AG08395 (cell line): ENCODE measurements at places on chromosomes 6 and 20.

- DNase-seq, result no peak
These were observed 34.5 kb upstream of the FERMT1 start for GRCh38 chr20:6157345-6157744.

DNA sequence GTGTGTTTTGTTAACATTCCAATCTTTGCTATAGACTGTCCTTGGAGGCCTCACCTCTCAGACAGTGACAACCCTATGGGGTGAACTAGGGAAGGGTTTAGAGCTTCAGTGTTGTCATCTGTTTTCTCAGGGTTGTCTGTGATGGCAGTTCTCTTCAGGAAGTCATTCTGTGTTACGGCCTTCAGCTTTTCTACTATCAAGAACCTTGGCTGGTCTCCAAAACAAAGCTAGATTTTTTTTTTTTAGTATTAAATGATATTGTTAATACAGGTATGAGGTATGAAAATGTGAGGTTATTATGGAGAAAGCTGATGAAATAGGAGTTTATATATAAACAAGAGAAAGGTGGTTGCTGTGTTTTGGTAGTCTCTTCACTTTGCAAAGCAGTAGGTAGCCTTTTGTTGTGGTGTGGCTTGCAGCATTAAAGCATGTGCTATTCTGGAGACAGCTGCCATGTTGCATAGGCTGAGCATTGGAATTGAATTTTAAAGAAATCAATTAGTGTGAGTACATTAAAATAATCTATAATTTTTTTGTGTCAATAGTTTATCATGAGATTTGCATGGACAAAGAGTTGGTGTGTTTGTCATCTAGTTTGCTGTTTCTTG is 162.6 kb downstream of the CARMIL1 start:
- DNase-seq, result no peak

GRCh38 chr6:75115481-75115880 is 90.4 kb downstream of the COL12A1 start:
- no peak for DNase-seq

DNA sequence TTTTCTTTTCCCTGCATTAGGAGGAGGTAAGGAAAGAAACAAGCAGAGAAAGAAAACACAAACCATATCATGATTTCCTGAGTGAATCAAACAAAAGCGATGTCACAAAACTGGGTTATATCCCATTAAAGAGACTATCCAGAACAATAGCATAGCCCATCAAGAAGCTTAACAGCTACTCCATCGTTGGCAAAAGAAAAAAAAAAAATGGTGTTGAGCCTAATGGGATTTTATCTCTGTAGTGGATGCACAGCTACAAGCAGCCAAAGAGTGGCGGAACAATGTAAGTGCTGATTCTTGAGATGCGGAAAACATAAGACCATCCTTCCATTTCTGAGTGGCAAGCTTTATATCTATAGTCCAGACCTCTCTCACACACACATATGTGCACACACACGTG is 106.2 kb upstream of the NRSN1 start:
- no peak for DNase-seq

DNA sequence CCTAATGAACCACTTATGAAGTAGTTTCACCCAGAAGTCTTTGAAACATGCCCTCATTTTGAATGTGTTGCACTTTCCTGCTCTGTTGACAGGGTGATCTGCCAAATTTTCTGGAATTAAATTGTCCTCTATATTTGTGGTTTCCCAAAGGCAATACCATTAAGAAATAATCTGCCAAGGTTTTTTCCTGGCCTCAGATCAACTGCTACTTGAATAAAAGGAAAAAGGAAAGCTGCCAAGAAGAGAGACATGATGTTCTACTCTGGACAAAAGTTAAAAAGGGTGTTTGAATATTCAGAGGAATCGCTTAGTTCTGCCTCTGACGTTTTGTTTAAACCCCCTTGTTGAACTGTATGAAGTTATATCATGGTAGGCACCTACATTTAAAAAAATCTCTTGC is 37.4 kb upstream of the ARMH2 start:
- no peak for DNase-seq

- DNase-seq, result no peak
These were observed 60.6 kb downstream of the ANKS1A start for GRCh38 chr6:34949636-34950035.

DNA sequence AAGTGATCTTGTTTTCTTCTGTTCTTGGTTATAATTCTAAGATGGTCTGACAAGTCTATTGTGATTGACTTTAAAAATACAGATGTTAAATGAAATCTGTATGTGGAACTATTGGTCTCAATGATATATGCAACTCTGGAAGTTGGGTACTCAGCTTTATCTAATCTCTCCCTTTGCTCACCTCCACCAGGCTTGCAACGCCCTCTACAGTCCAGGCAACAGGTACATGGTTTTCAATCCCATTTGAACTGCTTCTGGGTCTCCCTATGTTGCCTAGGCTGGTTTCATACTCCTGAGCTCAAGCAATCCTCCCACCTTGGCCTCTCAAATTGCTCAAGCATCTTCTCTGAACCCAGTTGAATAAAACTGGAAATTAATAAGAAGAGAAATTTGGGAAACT is 25.6 kb upstream of the HLA-DQB1 start:
- DNase-seq, result no peak

DNA sequence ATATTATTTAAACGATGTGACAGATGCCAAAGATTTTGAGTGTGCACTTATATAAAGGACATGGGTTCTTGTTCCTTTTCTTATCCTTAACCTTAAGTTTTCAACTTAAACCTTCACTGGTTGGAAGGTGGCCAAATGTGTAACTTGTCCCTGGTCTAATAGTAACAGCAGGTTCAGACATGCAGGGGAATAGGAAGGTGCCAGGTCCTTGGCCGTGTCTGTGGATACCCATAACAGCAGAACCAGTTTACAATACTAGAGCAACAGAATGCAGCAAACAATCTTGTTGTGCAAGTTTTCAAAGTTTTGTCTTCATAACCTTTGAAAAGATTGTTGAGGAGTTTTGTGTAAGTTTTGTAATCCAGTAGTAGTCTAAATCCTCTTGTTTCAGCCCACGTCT is 4.4 kb downstream of the MYB start:
- DNase-seq, result no peak

- no peak for DNase-seq
These were observed 9.0 kb downstream of the MOCS3 start for GRCh38 chr20:50967586-50967985.
